CD4-positive, alpha-beta T cell treated with Interleukin-15 for 4 hours (primary cell): ENCODE measurements at places on chromosomes 1 and 21.
A peak's percentile ranks its signal among the peaks of the same experiment; 100 is the strongest.

DNA sequence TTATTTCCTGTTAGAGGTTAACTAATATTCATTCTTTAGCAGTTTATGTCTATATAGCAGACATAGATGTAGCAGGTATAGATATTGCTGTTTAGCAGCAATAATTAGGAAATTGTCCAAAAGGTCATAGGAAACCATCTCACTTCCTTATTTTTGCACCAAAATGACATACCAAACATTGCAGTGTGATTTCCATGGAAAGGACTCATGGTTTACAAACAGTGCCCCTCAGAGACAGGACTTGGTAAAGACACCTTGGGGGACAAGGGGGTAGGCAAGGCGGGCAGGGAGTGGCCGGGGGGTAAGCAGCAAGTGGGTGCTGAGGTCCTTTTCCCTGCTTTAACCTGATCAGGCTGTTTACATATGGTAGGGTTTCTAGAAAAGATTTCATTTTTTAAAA lies 30.5 kb downstream of the BATF3 start:
- no peak for DNase-seq

DNA sequence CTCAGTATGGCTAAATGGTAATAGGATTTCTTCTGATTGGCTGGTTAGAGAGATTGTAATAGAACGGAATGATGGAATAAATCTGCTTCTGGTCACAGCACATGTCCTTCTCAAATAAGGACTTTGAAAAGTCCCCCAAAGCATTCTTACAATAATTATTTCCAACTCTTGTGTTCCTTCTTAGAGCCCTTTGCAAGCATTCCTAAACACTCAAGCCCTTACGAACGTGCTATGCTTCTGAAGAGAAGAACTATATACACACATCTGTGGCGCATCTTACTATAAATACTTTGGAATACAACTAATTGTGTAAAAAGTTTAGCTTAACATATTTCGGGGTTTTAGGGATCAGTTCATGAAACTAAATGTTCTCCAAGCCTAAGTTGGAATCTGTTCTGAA lies 25.6 kb downstream of the CLIC4 start:
- no peak for DNase-seq

GRCh38 chr1:151372058-151372934 lies at the start of gene SELENBP1:
Gene SELENBP1, minus strand, starts transcription at chr1:151372705. Its CDS starts 64 bp downstream, at chr1:151372641.
- no peak for DNase-seq

- DNase-seq: no peak
Observed at GRCh38 chr1:1788646-1789431, 10.6 kb upstream of the NADK start.

GRCh38 chr1:103788377-103788776 lies 38.7 kb downstream of the AMY1C start:
- no peak for DNase-seq

GRCh38 chr21:35324372-35325220 lies 275.5 kb upstream of the RUNX1 start:
- DNase-seq: no peak

- no peak for DNase-seq
Observed at GRCh38 chr1:35881850-35882273, 1.1 kb upstream of the AGO1 start.

GRCh38 chr1:223711173-223711572 lies 1.2 kb upstream of the CAPN2 start:
- no peak for DNase-seq

DNA sequence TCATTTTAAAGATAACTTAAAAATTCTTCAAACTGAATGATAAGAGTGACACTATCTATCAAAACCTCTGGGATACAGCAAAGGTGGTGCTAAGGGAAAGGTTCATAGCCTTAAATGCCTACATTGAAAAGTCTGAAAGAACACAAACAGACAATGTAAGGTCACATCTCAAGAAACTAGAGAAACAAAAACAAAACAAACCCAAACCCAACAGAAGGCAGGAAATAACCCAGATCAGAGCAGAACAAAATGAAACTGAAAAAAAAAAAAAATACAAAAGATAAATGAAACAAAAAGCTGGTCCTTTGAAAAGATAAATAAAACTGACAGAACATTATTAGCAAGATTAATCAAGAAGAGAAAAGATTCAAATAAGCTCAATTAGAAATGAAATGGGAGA lies 6.8 kb downstream of the ODF2L start:
- peak; percentile 26 for DNase-seq

DNA sequence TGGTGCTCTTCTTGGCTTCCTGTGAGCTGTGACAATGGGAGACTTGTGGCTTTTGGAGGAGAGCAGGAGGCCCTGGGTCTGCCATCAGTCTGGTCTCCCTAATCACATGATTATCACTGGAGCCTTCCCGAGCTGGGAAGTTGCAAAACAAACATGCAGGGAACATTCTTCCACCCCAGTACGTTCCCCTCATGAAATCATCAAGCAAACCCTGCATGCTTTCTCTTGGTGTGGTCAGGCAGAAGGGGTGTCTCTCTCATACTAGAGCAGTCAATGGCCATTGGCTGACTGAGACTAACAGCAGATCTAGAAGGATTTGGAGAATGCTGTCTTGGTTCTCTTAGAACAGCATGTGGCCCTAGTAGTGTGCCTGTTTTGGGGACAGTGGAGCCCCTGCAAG lies 111.2 kb downstream of the LIPI start:
- DNase-seq: no peak

GRCh38 chr1:172874950-172875349 lies 175.8 kb downstream of the TNFSF18 start:
- DNase-seq: peak; percentile 12

DNA sequence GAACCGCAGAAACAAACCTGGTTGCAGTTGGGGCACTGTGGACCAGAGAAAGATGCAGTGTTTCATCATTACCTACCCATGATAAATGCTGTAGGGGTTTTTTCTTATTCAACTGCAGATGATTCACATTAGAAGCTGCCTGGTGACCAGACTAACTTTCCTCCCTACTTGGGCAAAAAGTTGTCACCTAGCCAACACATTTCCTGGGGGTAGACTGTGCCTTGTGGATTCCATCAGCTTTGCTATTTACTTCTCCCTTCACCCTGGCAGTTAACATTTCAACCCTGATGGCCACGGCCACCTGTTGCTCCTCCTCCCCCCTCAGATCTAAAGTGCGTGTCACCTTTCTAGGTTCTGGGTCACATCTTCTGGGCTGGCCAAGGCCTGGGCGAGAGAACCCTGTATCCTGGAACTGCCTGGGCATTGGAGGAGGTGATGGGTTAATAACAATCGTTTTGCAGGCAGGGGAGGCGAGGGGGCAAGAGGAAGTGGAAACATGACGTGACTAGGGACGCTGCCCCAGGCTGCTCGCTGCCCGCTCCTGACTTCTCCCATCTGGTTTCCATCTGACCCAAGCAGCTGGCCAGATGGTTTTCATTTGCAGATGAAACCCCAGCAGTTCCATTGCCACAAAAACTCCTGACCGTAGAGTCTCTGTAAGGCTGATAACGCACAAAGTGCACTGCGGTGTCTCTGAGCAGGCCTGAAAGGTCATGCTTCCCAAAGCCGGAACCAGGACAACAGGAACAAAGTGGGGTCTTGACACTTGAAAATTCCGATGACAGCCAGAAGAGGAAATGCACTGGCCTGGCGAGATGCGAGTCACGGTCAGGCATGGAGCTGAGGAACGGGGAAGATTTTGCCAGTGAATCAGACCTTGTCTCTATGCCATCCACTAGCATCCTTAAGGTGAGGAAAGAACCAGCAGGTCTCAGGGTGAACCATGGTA lies 36.6 kb downstream of the CAPZB start:
- peak; percentile 32 for DNase-seq

GRCh38 chr1:237500566-237500965 lies 390.2 kb downstream of the ZP4 start:
- DNase-seq: no peak

GRCh38 chr1:179929955-179930798 lies 24.4 kb upstream of the CEP350 start:
- DNase-seq: no peak

DNA sequence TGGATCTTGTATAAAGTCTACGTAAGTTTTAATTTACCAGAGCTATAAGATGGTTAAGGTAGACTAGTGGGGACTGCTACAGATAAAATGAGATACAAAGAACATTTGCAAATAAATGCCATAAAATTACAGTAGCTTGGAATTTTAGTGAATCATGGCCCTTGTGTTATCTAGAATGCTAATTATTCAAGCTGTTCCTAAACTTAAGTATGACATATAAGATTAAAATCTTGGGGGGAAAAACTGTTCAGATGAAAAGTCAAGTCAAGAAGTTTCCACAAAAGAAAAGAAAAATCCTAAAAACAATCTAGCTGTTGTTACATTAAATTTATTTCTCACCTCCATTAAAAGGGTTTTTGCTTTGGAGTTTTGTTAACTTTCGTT lies 51.7 kb downstream of the SIM2 start:
- no peak for DNase-seq

GRCh38 chr1:210407207-210407886 lies 78.6 kb downstream of the HHAT start:
- DNase-seq: peak; percentile 64

DNA sequence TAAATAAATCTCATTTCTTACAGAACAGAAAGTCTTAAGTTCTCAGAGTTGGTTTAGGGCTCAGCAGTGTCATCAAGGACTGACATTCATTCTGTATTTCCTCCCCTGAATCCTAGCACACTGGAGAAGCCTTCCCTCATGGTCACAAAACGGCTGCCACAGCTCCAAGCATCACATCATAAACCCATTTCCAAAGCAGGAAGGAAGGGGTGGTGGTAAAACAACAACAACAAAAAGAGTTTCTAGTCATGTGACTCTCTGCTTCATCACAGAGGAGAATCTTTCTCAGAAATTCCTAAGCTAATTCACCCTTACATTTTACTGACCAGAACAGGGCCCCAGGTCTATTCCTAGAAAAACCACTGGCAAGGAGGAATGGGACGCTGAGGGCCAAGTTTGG lies 210.3 kb downstream of the KAZN start:
- no peak for DNase-seq

- no peak for DNase-seq
Observed at GRCh38 chr1:165543532-165544438, at the start of gene LRRC52. Gene LRRC52, plus strand, starts transcription at chr1:165544000. Its CDS starts 297 bp downstream, at chr1:165544297.

- DNase-seq: no peak
Observed at GRCh38 chr1:169914531-169914930, 20.8 kb upstream of the SCYL3 start.

DNA sequence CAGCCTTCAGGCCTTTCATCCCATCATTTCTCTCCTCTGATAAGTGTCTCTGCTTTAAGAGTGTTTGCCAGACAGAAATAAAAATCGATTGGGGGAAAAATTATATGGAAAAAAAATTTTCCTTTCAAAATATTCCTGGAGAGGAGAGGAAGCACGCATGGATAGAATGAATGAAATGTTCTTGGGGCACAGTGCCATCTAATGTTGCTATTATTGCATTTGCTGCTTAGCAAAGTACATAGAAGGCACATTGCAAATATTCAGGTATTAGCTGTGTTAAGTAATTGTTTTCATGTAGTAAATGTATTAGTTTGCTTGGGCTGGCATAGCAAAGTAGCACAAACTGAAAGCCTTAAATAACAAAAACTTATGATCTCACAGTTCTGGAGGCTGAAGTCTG lies 18.1 kb downstream of the B3GALT5 start:
- no peak for DNase-seq

GRCh38 chr1:191662051-191662450 lies 496.2 kb upstream of the RGS18 start:
- no peak for DNase-seq

DNA sequence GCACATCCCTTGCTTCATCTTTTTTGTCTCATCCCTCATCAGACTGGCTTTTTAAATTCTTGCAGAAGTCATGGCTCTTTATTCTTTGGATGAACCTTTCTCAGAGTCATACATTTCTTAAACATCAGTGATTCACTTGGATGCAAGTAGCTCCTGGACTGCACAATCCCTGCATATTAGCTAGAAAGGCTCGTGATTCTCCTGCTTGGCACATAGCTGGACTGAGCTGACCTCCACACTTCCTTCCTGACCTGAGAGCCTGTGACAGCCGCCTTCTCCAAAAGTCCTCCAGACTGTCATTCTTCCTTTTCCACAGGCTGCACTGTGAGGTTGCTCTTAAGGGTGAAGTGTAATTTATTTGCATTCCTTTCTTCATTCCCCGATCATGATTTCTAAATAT lies 109.4 kb downstream of the RGL1 start:
- DNase-seq: no peak

DNA sequence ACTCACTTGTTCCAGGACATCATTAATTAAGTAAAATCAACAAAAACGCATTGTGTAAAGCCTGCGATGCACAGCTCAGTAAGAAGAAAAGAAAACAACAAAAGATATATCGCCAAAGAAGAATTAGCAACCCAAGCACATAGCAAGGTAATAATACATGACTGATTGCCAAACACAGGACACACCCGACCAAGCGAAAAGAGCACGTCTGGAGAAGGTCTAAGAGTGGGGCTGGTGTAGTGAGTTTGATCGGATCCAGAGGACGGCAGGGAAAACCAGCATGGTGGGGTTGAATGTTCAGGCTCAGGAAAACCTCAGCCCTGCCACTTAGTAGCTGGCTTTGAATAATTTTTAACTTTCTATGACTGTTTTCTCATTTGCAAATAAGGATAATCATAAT lies 69.8 kb downstream of the JAK1 start:
- DNase-seq: no peak

- DNase-seq: no peak
Observed at GRCh38 chr1:226568077-226568831, 19.7 kb downstream of the STUM start.

DNA sequence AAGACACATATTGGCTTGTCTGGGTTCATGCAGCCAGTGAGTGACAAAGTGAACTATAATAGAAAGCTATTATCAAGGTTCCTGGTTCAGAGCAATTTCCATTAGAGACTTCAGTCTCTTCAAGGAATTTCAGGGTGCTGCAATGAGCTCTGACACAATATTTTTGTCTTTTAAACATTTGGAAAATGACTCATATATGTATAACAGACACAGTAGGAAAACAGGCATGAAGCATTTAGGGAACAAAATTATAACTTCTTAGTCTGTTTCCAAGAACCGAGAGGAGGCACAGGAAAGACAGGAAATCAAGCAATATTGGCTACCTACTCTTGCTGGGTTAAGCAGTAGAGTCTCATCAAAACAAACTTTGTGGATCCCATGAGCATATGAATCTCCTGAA lies 170.4 kb downstream of the PTPRC start:
- DNase-seq: no peak

- DNase-seq: no peak
Observed at GRCh38 chr21:31264574-31264973, 79.5 kb downstream of the TIAM1 start.
